ENCODE measurements at places on chromosomes 4 and X.

DNA sequence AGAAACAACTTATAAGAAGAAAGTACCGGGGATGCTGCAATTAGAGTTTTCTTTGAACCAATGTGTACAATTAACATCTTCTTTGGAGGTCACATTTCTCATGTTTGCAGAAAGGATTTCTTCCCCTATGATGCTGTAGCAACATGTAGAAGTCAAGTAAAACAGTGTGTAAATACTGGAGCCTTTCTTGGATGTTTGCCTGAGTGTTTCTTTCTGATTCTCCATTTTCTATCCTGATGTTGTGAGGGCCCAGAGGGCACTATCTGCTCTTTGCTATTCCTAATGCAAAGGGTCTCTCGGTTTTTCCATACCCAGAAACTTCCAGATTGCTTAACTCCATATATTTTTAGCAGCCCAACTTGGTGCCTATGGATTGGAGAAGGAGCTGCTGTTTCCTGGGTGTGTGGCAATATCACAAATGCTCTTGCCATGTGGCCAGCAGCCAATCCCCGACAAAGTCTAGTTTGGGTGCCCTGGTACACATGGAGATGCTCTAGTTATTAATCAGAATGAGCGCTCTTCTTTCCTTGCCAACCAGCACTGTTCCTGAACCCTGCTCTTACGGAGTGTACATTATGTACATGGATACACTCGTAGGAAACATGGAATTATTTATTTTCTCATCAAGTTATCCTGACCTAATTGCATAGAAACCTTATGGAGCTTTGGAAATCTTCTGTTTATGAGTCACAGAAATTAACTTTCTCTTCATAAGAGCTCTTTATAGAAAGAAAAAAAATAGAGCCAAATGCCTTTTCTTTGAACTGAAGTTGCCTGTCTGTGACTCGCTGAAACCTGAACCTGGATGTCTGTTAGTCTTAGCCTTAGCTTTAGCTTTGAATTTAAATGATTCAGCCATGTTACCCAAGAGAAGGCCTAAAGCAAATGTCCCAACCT lies 67.0 kb upstream of the GPC4 start:
- DNase-seq, result no peak

DNA sequence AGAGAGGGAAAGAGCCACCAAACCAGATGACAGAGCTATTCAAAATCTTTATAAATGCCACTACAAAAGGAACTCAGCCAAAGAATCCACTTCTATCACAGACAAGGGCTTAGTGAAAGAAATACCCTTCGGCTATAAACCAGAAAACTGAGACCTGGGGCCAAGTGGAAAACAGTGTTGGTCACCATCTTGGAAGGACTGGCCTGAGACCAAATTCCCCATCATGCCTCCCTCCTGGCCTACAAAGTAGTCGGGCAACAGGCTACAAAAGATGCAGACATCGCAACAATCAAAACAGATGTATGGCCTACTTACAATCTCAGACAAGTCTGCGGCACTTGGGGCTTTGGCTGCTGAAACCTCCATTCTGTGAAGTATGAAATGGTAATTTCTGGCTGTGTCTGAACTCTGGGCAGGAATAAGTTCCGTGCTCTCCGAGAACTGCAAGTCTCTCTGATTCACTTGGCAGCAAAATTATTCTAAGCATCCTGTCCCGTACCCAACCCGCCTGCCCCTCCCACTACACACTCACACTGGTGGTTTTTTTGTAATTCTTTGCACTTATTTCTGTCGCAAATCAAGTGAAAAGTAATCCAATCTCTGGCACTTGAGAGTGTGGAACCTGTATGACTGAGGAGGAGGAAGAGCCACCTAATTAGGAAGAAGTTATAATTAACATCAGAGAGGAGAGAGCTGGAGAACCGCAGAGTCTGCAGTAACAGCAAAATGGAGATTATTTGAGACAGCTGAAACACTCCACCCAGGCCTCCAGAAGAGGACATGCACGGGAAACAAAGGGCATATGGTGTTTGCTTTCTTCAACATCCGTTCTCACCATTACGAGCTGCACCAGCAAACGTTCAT lies 87.8 kb downstream of the SH3KBP1 start:
- no peak for DNase-seq

DNA sequence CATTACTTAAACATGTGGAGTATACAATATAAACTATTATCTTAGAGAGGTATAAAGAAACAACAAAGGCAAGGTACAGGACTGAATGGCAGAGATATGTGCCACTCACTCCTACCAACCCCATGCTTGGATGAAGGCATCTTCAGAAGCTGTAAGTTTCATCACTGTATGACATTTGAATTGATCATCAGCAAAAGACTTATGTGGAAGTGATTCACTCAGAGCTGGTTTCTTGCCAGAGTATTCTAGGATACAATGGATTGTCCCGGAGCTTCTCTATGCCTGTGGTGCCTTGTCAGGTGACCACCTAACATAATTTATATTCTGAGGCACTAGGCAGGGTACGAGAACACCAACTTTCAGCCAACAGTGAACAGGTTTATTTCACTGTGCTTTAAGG lies 392.2 kb downstream of the PPP1R2C start:
- no peak for DNase-seq

DNA sequence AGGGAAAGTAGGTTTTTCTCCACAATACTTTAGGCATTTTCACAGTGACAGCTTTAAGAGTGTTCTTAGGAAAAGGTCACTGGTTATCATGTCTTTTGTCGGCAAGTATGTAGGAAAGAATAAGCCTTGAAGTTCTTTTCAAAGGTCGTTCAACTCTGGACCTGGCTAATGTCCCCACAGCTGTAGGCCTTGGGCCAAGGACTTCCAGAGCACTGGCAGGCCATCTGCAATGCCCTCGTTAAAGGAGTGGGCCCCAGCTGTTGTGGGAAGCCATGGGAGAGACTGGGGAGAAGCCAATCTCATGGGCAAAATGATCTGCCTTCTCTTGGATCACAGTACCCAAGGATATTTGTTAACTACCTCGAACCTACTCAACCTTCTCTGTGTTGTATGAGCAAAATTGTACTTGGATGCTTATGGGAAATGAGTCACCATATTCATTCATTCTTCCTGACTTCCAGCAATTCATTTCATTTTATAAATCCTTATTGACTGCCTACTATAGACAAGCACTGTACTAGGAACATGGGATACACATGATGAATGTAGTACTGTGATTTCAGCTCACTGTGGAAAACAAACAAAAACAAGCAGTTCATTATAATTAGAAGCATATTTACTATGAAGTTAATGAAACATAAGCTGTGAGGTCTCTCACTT lies 141.1 kb upstream of the KIT start:
- DNase-seq, result no peak

DNA sequence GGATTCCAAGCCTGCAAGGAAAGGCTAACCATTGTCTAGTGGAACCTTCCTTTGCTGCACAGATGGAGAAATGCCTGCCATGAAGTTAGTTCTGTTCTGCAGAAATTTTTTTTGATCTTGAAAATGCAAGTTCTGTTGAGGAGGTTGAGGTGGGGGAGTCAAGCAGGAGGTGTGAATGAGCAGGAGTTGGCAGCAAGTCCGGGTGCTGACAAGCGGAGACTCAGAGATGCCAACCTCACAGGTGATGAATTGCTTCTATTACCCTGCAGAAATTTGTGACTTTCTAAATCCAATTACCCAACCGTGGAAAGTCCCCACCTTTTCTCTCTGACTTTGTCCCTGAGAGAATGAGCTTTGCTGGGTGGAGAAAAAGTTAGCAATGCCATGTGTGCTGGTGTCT lies 350.1 kb downstream of the DHRSX start:
- DNase-seq, result no peak

- DNase-seq, result no peak
Observed at GRCh38 chrX:7085879-7086278, 61.6 kb upstream of the STS start.

GRCh38 chrX:14927401-14927800 lies 54.2 kb downstream of the MOSPD2 start:
- DNase-seq, result no peak

DNA sequence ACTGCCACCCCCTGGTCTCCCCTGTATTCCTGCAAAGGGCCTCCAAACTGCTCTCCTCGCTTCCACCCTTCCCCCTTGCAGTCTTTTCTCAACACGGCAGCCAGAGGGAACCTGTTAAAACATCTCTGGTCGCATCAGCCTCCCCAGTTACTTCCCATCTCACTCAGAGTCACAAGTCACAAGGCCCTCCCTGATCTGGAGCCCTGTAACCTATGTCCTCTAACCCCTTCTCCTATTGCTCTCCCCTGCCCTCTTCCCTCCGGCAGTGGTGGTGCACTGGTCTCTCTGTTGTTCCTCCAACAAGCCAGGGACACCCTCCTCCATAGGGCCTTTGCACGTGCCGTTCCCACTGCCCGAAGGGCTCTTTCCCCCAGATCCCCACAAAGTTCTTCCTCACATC lies 73.2 kb downstream of the SH3KBP1 start:
- DNase-seq, result no peak

DNA sequence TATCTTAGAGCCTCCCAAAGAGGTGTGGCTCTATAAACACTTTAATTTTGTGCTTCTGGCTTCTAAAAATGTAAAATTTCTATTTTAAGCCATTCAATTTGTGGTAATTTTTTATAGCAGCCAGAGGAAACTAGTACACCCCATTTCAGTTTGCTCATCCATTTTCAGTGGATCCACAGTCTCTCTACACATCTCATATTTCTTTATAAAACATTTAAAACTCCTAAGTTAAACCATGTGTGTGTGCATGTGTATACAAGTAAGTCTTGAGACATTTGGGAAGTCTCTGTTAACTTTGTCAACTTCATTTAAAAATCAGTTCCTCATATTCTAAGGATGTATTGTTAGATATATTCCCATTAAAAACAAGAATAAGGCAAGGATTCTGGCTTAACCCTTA lies 273.2 kb downstream of the IL15 start:
- no peak for DNase-seq

DNA sequence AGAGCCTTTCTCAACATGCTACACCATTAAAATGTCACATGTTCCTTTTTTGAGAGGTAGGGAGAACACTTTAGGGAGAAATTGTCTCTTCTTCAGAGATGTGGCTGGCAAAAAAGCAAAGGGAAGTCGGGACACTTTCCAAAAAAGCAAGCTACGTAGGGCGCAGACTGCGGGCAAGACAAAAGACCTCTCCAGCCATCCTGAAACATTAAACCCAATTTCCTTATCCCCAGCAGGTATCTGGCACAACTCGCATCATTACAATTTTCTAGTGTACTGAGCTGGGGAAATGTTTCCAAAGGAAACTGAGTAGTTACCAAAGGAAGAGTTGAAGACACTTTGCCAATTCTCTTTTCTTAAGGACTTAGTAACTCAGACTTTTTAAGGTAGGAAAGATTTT lies 116.0 kb downstream of the PACRGL start:
- DNase-seq, result no peak

DNA sequence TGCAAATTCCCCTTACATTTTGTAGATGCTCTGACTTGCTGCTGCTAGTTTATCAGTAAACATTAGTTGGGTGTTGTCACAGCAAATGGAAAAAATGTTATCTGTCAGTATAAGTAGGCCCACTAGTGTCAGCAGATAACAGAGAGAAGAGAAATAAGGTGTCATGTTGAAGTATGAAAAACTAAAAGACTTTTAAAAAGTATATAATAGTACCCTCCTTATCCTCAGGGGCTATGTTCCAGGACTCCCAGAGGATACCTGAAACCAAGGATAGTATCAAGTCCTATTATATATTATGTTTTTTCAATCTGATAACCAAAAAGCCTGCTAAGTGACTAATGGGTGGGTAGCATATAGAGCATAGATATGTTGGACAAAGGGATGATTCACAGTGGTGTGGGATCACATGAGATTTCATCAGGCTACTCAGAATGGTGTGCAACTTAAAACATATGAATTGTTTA lies 11.6 kb upstream of the BMP2K start:
- DNase-seq, result no peak

Data from activated CD4-positive, alpha-beta T cell treated with anti-CD3 and anti-CD28 coated beads, Interleukin-2, amount 50 U/mL, for 24 hours (primary cell).